NCI-H1417 treated with DMSO at 0.1 percent for 48 hours (cell line): ENCODE measurements at places on chromosomes 5 and 9.

DNA sequence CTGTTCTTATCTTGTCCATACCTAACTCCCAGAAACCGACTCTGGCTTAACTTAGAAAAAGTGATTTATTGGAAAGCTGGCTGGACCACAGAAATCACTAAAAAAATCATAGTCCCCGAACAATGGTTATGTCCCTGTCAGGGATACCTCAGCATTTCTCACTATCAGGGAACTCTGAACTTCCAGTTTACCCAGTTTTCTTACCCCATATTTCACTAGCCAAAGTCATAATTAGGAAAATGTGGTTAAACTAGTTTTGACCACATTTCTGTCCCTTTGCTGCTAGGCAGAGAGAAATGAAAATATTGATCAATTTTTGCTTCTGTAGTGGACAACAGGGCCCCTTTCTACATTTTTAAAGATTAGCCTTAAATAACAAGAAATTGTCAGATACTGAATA is 38.2 kb downstream of the ST8SIA4 start:
- no peak for DNase-seq

DNA sequence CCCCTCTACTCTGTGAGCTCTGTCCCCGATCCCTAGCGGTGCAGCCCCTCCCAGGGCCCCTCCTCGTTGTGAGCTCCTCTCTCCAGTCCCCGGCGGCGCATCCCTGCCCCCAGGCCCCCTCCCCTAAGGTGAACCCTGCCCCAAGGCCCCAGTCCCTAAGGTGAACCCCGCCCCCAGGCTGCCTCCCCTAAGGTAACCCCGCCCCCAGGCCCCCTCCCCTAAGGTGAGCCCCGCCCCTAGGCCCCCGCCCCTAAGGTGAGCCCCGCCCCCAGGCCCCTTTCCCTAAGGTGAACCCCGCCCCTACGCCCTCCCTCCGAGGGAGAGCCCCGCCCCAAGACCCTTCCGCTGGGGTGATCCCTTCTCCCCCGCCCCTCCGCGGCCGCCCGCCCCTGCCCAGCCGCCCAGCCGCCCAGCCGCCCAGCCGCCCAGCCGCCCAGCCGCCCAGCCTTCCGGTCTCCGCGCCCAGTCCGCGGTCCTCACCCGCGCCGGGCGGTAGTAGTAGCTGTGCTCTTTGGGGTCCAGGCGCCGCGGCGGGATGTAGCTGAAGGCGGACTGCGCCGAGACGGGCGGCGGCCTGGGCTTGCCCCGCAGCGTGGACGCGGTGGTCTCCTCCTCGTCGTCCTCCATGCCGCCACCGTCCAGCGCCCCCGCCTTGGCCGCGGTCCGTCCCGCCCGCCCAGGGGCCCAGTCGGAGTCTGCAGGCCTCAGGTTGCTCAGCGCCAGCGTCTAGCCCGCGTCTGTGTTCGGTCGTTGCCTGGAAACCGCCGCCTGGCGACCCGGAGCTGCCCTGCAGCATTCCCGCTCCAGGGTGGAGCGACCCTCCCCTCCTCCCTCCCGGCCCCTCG is at the start of gene CFAP90:
TSS of gene CFAP90 (minus strand) at position 739 of the 845 bp plus-strand sequence. CDS start at position 627, 112 bp downstream.
- DNase-seq, result peak; percentile 69

- DNase-seq, result no peak
Observed at GRCh38 chr9:87263291-87263690, 234.4 kb upstream of the DAPK1 start.

DNA sequence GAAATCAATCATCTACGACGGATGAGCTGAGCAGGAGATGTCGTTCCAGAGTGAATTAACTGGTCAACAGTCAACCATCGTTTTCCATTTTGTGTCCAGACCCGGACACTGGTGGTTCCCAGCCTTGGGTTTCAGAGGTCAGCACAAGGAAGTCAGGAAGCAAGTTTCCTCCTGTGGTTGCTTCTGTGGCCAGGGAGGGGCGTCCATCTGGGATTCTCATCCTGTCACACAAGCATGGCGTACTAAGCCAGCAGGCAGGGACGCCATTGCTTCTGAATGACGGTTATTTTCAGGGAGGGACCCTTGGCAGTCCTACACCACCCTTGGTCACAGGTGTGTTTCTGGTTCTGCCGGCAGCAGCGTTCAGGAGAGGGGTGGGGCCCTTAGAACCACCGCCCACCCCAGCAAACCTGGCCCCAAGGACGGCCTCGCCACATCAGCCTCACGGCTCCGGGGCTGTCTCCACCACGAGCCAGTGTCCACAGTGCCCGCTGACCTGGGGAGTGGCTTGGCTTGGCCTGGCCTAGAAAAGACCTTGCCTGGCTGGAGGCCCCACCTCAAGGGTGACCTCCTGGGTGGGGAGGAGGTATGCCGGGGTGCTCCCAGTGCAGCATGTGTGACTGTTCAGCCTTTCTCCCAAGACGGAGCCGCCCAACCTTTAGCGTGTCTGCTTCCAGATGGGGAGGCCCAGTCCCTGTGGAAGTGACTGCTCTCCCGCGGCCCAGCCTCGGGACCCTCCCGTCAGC is 25.2 kb downstream of the NDUFS6 start:
- DNase-seq, result no peak

DNA sequence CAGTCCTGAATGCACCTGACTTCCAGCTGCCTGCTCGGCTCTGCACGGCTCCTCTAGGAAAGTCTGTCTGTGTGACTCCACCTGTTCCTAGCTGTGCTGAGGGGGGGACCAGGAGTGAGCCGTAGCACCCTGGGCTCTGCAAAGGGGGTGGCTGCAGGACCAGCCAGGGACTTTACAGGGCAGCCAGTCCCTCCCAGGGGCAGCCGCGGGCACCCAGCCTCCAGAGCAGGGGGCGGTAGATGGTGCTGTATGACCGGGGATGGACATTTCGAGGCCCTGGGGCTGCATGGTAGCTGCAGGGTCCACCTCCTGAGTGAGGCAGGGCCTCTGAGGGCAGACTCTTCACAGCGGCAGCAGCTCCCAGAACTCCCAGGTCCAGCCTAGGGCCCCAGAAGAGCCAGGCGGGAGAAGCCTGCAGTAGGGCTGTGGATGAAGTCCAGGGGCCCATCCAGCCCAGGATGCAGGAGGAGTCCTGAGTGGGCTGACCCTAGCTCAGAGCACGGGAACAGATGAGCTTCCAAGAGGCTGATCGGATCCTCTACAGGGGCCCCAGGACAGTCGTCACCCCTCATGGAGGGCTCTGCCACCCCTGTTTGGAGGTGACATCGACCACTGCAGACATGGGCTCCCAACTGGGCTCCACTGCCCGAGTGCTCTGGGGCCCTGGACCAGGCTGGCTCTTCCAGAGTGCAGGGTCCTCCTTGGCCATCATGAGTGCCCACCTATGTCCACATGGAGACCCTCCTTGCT is 105.4 kb downstream of the ZNF354C start:
- DNase-seq, result no peak

GRCh38 chr5:4212071-4212739 is 616.6 kb downstream of the IRX1 start:
- DNase-seq, result no peak

DNA sequence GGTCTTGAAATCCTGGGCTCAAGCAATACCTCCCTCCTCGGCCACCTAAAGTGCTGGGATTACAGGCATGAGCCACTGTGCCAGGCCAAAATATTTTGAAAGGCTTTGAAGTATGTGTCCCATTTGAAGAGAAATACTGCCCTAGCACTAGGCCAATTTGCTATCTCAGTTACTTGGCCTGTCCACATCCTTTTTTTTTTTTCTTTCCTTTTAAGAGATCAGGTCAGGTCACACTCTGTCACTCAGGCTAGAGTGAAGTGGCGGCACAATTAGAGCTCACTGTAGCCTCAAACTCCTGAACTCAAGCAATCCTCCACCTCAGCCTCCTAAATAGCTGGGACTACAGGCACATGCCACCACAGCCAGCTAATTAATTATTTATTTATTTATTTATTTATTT is 84.2 kb downstream of the NR6A1 start:
- DNase-seq, result no peak

- no peak for DNase-seq
Observed at GRCh38 chr5:42879291-42879690, 67.6 kb upstream of the SELENOP start.

GRCh38 chr5:39199335-39199734 is 20.0 kb downstream of the FYB1 start:
- no peak for DNase-seq

GRCh38 chr5:81202655-81203054 is 30.5 kb upstream of the CKMT2 start:
- no peak for DNase-seq

DNA sequence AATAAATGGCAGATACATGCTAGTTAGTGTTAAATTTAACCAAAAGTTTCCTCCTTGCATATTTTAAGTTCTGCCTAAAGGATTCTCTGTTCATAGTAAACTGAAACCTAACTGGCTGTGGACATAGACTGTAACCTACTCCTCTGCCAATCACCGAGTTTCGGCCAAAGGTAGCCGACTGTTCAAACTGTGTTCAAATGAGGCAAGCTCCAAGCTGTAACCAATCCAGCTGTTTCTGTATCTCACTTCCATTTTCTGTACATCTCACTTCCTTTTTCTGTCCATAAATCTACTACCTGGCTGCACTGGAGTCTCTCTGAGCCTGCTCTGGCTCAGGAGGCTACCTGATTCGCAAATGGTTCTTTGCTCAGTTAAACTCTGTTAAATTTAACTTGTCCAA is 44.1 kb downstream of the KCNV2 start:
- DNase-seq, result no peak

DNA sequence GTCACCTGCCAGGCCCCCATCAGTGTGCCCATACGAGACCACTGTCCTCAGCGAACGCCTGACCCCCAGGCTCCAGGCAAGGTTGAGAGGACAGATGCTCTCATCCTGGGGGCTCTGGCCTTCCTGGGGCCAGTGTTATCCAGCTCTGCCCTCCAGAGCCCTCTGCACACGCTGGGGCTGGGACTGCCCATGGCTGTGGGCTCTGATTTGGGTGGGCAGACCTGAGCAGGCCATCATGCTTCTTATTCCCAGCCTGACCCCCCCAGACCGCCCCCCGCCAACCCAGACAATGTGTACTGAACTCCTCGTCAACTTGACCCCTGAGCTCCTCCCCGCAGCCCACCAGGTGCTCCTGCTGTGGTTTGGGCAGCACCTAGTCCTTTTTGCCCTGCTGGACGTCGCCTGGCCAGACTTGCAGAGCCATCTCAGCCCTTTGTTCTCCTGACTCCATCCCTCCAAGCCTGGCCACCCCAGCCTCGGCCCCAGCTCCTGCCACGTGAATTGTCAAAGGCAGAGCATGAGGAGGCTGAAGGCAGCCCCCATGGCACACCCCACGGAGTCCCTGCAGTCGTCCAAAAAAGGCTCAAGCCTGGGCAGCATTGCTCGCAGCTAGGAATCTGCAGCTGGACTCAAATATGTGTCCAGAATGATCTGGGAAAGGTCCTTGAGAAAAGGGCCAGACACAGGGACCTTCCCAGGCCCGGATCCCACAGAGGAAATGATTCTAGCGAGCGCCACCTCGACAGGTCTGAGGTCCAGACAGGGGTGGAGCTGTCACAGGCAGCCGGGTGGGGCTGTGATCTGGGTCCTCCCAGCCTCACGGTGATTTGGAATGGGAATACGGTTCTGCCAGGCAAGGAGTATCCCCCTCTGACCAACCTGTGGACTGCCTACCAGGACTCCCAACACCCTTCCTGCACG is 87.0 kb downstream of the ADAMTS2 start:
- no peak for DNase-seq

GRCh38 chr5:150167908-150168307 is 1.3 kb downstream of the CDX1 start:
- DNase-seq, result no peak

DNA sequence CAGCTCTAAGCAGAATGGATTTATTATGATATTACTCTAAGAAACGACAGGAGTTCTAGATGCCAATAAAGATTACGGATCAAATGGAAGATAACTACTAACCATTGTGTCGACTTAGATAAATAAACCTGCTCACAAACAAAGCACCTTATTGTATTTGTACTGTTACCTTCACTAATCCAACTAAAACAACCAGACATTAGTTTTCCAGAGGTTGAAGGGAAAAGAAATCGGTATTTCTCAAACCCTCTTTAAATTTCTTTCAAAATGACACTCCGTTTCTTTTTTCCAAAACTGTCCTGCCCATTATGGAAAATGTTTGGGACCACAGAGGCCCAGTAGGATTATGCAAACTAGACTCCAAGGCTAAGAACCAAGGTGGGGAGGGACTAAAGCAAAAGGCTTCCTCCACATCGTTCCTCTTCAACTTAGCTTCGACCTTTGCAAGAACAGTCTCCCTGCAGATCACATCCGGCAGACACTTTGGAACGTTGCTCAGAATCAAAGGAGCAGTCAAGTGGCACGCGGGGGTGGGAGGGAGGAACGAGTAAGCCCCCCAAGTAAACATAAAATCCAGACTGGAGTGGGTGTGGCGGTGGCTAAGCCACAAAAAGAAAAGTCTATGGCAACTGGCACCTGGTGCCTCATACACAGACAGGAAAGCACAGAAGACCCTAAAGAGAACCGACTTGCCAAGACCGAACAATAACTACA is 2.7 kb downstream of the MLLT3 start:
- DNase-seq, result no peak

- no peak for DNase-seq
Observed at GRCh38 chr9:105118636-105119035, 125.8 kb upstream of the SLC44A1 start.
